ENCODE measurements at places on chromosomes 2 and 18.

GRCh38 chr2:55169359-55169758, 62.7 kb downstream of the CLHC1 start:
- no peak for DNase-seq

DNA sequence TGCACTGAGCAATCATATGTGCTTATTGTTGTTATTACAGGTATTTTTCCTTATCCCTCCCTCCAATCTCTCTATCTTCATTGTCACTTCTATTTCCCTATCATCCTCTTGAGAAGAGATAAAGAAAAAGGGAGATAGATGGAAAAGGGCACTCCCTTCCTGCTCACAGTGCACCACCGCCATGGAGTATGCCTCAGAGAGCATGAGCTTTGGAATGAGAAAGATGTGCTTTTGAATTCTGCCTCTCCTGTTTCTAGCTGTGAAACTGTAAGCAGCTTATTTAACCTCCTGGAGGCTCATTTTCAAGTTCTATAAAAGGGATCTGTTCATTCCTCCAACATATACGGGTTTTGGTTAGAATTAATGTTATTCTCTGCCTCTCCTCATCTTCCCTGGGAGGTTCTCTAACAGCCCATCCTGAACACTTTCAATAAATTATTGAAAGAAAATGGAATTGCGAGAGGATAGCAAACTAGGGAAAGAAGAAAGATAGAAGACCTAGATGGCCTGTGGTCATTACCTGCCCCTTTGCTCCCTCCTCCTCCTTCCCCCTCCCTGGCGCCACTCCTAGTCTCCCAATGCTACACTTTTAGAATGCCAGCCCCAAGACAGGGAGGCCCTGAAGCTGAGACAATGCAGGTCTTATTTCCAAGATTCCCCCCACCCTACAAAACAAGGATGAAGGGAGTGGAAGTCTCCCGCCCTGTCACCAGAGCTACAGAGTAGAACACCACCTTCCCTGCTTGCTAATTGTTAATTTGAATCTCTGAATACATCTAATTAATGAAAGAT, 37.8 kb downstream of the FIGN start:
- no peak for DNase-seq

DNA sequence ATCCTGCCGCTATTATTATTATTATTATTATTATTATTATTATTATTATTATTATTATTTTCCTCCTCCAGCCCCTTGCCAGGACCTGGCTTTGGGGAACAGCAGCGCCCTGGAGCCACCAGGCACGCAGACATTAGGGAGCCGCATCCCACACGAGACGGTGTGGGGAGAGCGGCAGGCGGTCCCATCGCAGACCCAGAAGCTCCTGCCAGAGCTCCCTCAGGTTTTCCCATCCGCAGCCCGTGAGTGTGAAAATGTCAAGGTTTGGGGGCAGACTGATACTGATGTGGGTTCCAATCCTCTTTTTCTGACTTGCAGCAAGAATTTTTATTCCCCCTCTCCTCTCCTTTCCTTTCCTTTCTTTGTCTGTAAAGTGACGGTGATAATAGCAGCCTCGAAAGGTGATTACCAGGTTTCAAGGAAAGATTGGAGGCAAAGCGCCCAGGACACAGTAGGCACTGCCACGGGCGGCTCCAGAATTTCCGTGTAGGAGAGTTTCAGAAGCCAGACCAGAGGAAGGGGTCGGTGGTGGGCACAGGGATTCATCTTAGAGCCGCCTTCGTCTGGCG, 816 bp downstream of the SCTR start:
- DNase-seq: no peak

DNA sequence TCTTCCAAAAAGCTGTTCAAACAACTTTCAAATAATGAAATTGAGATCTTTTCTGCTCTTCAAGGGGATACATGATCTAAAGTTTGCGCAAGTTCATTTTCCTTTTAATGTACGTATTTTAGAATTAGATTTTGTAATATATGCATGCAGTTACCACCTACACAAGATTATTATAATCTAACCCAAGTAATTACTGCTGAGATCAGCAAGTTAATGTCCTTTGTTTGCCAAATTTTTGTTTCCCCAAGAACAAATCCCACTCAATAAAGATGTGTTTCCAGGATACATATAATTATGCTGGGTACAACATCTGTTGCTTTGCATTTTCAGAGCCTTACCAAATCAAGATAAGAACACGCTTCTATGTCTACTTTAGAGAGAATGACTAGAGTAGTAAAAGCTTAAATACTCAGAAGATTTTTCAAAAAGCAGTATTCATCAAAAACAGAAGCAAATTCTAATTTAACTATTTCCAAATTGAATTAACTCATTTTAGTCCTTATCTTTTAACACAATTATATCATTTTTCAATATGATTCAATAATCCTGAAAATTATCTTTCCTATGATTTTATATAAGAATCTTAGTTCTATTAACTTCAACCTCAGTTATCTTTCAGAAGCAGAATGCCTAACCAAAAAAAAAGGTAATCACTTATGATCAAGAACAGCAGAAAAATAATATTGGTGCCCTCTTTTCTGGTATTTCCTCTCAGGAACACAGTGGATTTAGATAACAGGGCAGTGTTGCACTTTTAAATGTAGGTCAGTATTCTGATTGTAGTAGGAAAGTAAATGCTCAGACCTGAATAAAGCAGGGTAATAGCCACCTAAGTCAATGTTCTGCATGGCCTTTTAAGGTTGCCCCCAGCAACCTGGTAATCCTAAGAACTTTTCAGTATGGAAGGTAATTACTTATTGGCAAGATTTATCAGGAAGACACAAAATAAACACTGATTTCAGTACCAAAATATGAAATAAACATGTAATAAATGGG, 28.0 kb downstream of the CERKL start:
- DNase-seq: no peak

- no peak for DNase-seq
These were observed 11.1 kb downstream of the SCN3A start for GRCh38 chr2:165192729-165193128.
